Osteocyte (in vitro differentiated cells): ENCODE measurements at places on chromosomes 2 and 18. TPM values are rescaled to one million over a fixed set of nuclear protein-coding genes. Genes with fewer than 3 reads are reported as not detected.

DNA sequence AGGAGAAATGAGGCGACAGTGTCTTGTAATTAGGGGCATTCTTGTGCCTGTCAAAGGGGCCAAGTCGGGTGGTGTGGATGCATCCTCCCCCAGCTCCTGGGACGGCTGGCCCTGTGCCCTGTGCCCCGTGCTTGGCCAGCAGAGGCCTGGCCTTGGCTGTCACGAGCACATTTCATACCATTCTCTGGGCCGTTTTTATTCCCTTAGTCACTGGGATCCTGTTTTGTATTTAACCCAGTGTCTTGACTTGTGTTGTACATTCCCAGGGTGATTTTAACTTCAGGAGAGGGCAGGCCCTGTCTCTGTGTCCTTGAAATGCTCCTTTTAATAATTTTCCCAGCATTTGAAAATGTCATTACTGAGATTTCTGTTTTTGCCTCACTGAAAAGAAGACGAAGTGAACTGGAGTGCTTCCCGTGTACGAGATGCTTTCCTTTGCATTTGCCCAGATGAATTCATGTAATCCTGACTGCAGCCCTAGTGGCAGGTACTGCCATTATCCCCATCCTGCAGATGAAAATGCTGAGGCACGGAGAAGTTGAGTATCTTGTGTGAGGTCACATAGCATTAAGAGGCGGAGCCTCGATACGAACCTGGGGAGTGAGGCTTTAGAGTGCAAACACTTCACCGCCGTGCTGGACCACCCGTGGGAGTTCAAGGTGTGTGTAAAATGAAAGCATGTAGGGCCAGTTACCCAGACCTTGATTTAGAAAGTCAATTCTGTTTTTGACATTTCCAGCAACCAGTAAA is 57.0 kb downstream of the SH3RF3 start:
- H3K4me3 ChIP-seq = no peak overlapping the region
- peaks cover 66% of the 10 kb centered on the region for H3K4me1 ChIP-seq
- DNase-seq = no peak
- H3K27me3 ChIP-seq = no peaks in the 10 kb centered on the region

The TEKT4 gene
- not detected in 2 replicates for total RNA-seq

The GLB1L gene
- total RNA-seq = 8.8 and 9.6 TPM in 2 replicates

The ECEL1 gene
- total RNA-seq = 0.13 and 0.60 TPM in 2 replicates

The STON1 gene
- 37.5 and 38.0 TPM in 2 replicates for total RNA-seq

The GPR55 gene
- total RNA-seq = not detected in 2 replicates
